ENCODE measurements at places on chromosomes 2 and 18. TPM values are rescaled to one million over a fixed set of nuclear protein-coding genes. Genes with fewer than 3 reads are reported as not detected.
A peak's percentile ranks its signal among the peaks of the same experiment; 100 is the strongest.

Gene GPR75
- total RNA-seq: 5.7 TPM

Gene CFC1
- not detected for total RNA-seq

Gene TMEM200C
- total RNA-seq: not detected

GRCh38 chr2:176583607-176584006, 314.4 kb downstream of the MTX2 start:
- no peak for DNase-seq

GRCh38 chr2:55842046-55842445, 81.5 kb downstream of the EFEMP1 start:
- DNase-seq: no peak

- DNase-seq: no peak
Measured at GRCh38 chr2:216475767-216476166, 22.9 kb upstream of the RPL37A start.

DNA sequence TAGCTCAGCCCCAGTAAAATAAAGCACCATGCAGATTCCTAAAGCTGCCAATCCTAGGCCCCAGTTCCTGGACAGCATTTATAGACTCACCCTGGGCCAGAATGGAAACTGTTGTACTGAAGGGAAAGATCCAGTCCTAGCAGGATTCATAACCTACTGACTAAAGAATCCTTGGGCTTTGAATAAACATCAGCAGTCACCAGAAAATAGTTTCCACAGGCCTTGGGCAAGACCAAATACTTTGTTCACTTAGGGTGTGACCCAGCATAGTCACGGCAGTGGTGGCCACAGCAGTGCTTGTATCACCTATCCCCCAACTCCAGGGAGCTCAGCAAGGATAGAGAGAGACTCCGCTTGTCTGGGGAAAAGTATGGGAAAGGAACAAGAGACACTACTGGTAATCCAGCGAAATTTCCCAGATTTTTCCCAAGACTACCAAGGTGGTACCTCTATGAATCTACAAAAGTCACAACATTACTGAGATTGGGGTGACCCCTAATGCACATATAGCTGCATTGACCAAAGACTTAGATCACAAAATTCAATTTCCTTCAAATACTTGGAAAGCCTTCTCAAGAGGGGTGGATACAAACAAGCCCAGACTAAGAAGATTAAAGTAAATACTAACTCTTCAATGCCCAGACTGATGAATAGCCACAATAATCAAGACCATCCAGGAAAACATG, 748.1 kb upstream of the LRATD1 start:
- no peak for DNase-seq

GRCh38 chr2:106192752-106193689, 1.1 kb downstream of the UXS1 start:
- DNase-seq: peak; percentile 21

- DNase-seq: no peak
Measured at GRCh38 chr2:96618596-96619283, 19.4 kb downstream of the KANSL3 start.

DNA sequence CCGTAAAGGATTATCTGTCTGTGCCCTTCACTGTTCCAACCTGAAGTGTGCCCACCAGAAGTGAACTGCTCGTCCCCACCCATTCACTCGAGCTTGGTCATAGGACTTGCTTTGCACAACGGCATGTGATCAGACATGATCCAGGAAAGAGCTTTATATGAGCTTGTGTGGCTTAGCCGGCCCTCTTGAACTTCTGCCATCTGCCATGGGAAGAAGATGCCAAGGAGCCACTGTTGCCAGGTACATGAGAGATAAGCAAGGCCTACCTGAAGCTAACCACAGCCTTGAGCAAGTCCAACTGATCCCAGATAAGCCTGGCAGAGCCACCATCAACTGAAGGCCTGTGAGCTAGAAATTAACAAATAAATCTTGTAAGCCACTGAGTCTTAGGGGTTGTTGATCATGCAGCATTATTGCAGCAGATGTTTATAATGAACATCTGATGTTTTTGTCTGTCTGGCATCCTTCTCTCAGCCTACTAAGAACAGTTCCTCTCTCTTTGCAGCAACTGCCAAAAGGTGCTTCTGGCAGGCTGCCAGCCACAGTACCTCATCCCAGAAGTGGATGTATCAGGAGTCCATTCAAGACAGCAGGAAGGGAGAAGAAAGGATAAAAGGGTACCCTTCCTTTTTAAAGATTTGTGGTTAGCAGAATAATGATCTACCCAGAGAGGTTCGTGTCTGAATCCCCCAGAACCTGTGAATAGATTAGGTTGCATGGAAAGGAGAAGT, 16.8 kb downstream of the DBI start:
- DNase-seq: no peak

DNA sequence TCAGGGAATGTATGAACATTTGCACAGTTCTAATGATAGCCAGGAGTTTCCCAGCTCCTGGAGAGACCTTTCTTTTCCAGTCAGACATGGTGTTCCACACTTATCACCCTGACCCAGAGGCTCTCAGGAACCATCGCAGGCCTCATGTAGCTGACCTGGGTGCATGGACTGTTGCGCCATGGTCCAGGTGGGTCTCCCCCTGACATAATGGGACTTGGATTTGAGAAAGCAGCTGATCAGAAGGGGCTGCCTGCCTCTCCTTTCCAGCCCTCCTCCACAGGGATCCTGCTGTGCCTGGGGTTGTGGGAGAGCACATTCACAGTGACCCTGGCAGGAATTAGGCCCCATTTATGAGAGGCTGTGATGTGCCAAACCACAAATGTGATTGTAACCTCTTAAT, 133.4 kb upstream of the ALPP start:
- no peak for DNase-seq

GRCh38 chr2:43005245-43005974, 213.0 kb upstream of the HAAO start:
- no peak for DNase-seq

DNA sequence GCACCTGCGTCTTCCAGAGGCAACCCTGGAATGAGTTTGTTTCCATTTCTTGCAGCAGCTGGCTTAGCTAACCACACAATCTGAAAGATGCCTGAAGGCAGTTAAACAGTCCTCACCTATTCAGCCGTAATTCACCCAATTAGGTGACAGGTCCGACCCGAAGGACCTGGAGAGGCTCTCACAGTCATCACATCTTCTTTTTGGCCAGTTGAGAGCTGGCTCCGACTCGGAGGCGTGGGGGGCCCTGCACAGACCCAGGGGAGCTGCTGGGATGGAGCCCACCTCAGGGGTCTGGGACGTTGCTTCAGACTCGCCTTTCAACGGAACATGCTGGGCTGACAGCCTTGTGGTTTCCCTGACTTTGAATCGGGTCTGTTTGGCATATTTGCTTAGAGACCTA, 187.3 kb downstream of the RTP5 start:
- DNase-seq: no peak

- DNase-seq: no peak
Measured at GRCh38 chr2:222912776-222913175, 51.9 kb downstream of the ACSL3 start.

GRCh38 chr2:201642086-201642578, 1.2 kb downstream of the TMEM237 start:
- no peak for DNase-seq

DNA sequence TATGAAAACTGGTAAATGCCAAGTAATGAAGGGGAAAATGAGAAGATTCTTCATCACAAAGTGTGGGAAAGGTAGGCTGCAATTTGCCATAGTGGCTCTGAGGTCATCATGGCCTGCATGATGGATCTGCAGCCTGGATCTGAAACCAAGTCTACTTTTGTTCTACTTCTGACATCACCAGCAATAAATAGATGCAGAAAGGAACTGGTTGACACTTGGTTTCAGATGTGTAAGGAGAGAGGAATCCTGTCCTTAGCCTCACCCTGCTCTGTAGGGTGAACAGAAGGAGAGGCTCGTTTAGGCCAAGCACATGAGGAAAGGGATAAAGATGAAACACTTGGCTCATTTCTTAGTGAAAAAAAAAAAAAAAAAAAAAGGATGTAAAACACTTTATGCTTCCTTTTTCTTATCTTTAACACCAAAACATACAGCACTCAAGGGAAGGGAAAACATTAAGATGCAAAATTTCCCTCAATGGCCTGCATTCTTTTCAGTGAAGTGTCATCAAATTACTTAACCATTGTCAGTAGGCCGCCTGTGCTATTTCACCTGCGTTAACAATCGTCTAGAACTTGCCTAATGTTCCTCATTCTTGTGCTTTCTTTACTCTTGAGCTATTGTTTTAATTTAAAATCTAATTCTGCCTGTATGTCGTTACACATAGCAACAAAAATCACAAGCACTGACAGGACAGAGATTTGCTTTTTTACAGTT, 3.9 kb downstream of the NEB start:
- no peak for DNase-seq

- peak; percentile 37 for DNase-seq
Measured at GRCh38 chr2:85754313-85755095, 713 bp downstream of the ATOH8 start.

DNA sequence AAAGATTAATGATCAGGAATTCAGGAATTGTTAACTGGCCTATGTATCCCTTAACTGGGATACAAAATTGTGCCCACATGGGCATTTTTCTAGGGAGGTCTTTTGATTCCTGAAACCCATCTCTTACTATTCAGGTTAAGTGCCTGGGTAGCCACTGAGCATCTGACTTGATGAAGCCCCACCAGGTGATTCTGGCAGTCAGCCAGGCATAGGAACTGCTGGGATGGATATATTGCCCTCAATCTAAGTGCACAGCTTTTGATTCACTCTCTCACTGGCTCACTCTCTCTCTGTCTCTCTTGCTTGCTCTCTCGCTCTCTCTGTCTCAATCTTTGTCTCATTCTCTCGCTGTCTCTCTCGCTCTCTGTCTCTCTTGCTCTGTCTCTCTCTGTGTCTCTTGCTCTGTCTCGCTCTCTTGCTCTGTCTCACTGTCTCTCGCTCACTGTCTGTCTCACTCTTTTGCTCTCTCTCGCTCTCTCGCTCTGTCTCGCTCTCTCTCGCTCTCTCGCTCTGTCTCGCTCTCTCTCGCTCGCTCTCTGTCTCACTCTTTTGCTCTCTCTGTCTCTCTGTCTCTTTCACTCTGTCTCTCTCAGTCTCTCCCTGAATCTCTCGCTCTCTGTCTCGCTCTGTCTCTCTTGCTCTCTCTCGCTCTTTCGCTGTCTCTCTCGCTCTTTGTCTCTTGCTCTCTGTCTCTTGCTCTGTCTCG, 22.3 kb downstream of the INPP1 start:
- no peak for DNase-seq

Data from activated B cell treated with CpG ODN at 0.5 μM for 24 hours (primary cell).